Activated T-cell treated with anti-CD3 and anti-CD28 coated beads for 24 hours (primary cell): ENCODE measurements at places on chromosomes 13 and 19.

DNA sequence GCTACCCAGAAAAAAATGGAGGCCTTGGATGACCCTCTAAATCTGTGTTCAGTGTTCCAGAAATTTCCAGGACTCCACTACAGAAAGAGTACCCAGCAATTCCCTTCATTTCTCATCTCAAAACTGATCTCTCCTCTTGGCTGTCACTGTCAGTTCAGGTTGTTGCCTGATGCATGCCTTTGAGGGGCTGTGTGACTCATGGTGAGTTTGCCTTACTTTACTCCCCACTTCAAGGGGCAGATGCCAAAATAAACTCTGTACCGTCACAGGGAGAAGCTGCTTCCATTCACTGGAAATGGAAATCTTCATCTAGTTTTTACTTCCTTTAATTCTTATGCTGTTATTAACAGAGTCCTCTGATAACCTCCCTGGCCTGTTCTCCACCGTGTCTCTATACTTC lies 1075.0 kb downstream of the DIAPH3 start:
- DNase-seq = no peak

GRCh38 chr19:6685482-6685881 lies 15.5 kb upstream of the TNFSF14 start:
- no peak for DNase-seq

GRCh38 chr19:50694815-50695145 lies 24.8 kb downstream of the SHANK1 start:
- no peak for DNase-seq

- DNase-seq = no peak
These were observed 46.8 kb downstream of the KLF12 start for GRCh38 chr13:74087357-74087756.

DNA sequence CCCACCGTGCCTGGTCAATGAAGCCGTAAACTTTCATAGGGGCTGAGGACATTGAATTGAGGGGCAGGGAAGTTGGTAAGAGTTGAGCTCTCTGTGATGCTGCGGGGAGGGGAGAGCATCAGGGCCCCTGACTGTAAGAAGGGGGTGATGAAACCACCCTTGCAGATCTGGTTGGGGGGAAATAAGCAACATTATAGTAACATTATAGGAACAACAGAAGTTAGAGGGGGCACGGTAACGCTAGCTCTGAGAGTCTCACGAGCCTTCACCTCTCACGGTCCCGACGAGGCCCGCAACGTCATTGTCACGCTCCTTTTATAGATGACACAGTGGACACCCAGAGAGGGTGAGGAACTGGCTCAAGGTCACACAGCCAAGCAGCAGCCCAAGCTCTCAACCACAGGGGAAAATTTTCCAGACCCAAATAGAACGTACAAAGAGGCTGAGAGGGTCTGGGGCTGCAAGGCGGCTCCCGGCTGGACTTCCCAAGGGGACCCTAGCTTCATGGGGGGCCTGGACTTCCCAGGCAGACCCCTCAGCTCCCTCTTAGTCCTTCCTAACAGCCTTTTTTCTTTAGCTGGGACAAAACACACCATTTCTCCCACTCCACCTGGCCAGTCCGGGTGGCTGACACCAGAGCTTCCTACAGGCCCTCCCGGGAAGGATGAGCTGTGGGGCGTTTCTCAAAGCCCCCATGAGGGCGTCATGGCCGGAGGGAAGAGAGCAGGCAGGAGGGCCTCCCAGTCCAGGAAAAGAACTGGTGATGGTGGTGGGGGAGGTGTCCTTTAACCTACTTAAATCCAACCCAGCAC lies 4.1 kb downstream of the TLE5 start:
- no peak for DNase-seq

- no peak for DNase-seq
These were observed 449.3 kb downstream of the PCDH9 start for GRCh38 chr13:66780814-66781213.

- no peak for DNase-seq
These were observed 18.3 kb downstream of the NMRK2 start for GRCh38 chr19:3950871-3951861.

DNA sequence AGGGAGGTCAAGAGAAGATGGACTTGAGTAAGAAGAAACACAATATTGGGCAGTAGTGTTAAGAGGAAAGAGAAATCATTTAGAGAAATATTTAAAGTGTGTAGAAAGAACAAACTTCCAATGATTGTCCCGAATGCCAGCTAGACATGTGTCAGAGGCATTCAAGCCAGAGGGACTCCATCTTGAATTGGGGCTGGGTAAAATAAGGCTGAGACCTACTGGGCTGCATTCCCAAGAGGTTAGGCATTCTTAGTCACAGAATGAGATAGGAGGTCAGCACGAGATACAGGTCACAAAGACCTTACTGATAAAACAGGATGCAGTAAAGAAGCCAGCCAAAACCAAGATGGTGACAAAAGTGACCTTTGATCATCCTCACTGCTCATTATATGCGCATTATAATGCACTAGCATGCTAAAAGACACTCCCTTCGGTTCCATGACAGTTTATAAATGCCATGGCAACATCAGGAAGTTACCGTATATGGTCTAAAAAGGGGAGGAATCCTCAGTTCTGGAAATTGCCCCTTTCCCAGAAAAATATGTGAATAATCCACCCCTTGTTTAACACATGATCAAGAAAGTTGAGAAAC lies 127.0 kb upstream of the IPO5 start:
- no peak for DNase-seq

DNA sequence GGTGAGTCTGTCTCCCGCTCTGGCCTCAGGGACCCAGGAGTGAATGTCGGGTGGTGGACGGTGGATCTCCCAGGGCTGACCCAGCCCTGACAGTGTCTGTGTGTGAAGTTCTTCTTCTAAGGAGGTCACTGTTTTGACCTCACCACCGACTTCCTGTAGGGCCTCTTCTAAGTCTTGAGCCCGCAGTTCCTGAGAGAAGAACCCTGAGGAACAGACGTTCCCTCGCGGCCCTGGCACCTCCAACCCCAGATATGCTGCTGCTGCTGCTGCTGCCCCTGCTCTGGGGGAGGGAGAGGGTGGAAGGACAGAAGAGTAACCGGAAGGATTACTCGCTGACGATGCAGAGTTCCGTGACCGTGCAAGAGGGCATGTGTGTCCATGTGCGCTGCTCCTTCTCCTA lies at the start of gene SIGLEC7:
Gene SIGLEC7, plus strand, starts transcription at position 183 of the 400 bp plus-strand sequence. Its CDS starts 69 bp downstream, at position 252.
- no peak for DNase-seq

DNA sequence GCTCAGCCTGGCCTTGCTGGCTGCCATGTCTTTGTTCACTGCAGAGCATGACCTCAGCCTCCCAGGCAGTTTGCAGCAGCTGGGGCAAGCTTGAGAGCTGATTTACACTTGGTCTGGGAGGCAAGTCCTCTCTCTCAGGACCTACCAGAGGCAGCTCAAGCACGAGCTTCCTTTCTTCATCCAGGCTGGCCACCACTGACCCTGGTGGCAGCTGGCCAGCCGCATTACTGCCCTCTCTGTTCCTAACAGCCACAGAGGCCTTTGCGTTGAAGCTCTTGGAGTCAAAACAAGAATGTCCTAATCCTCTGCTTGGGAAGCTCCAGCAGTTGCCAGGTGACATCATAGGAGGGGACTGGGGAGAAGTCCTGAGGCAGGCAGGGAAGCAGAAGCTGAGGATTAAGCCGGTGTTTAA lies 85.7 kb downstream of the NUFIP1 start:
- DNase-seq = no peak

DNA sequence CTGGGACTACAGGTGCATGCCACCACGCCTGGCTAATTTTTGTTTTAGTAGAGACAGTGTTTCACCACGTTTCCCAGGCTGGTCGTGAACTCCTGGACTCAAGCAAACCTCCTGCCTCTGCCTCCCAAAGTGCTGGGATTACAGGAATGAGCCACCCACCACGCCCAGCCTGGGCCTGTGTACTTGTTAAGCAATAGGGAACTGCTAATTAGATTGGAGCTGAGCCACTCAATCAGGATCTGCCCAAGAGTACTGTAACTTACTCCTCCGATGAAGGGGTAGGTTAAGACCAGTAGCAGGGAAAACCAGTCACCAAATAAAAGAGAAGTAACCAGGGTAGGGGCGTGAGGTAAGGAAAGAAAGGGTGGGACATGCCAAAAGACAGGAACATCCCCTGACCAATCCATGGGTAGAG lies 2.3 kb downstream of the DDX39A start:
- no peak for DNase-seq

DNA sequence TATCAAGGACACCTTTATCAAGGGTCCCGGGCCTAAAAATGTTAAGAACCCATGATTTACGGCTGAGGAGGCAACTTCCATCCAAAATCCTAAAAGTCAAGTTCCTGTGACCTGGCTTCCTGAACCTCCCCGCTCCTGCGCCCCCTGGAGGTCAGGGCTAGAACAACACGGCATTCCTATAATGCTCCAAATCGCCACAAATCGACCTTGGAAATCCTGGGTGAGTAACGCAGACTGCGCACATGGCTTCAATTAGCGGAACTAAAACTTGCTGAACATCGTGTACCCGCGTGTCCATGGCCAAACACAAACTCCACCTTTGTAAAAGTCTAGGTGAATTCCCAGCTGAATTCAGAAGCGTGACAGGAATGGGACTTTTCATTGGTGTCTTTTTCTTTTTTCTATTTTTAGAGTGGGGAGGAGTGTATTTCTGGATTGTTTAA lies 4.3 kb upstream of the C5AR1 start:
- DNase-seq = peak; percentile 39

GRCh38 chr13:75790198-75790970 lies 154.3 kb downstream of the LMO7 start:
- DNase-seq = no peak

DNA sequence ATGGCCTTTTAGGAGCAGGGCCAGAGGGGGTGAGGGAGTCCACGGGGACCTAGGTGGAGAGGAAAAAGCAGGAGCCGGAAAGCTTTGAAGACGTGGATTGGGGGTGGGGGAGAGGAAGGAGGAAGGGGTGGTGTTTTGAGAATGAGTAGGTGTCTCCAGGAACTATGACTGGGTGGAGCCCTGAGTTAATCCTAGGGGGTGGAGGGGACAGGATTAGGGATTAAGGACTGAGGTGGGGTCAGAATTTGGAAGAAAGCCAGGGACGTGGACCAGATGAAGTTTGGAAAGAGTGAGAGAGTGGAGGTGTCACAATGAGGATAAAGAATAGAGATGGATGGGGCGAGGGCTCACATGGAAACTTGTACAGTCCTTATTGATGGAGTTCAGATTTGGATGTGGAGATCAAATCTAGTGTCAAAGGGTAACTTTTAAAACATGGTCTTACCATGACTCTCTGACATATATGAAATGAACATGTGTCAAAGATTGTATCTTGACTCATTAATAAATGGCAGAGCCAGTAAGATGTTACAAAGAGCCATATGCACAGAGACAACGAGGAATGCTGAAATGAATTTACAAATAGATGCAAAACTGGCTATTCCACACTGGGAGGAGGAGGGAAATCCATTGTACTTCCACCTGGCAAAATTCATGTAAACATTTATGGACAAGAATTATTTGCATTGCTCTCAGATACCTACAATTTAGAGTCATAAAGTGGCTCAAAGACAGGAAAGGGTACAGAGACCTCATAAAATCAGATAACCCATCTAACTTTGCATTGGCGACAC lies 1.7 kb upstream of the KLK13 start:
- no peak for DNase-seq

- peak; percentile 47 for DNase-seq
These were observed 2.0 kb upstream of the TMEM221 start for GRCh38 chr19:17450264-17451075.

GRCh38 chr13:104315606-104316005 lies 1249.4 kb upstream of the SLC10A2 start:
- DNase-seq = no peak

DNA sequence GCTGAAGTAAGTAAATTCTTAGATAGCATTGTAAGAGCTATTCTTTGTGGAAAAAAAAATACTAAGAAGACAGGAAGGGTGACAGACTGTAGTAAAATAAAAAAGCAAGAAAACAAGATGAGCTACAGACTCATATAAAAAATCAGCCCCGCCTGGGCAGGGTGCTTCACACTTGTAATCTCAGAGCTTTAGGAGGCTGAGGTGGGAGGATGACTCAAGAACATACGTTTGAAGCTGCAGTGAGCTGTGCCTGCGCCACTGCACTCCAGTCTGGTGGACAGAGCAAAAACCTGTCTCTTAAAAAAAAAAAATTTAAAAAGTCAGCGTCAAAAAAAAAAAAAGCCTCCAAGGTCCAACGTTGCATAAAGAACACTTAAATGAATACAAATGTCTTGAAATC lies 102.1 kb downstream of the VWA8 start:
- DNase-seq = no peak

DNA sequence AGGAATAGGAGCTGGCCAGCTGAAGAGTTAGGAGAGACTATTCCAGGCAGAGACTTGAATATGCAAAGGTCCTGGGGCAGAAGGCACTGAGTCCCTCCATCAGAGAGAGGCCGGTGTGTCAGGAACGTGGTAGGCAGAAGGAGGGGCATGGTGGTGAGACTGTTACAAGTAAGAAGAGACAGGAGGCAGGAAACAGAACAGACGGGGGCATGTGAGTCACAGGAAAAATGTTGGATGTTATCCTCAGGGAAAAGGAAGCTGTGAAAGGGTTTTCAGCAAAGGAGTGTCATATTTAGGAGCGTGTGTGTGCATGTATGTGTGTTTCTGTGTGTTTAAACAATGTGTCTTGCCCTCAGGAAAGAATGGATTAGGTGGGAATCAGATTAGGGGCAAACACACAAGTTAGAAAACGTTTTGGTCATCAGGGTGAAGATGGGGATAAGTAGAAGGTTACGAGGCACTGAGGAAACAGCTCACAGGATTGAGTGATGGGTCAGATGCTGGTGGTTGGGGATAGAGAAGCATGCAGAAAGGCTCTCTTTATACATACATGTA lies 1.1 kb downstream of the EDDM13 start:
- DNase-seq = no peak

DNA sequence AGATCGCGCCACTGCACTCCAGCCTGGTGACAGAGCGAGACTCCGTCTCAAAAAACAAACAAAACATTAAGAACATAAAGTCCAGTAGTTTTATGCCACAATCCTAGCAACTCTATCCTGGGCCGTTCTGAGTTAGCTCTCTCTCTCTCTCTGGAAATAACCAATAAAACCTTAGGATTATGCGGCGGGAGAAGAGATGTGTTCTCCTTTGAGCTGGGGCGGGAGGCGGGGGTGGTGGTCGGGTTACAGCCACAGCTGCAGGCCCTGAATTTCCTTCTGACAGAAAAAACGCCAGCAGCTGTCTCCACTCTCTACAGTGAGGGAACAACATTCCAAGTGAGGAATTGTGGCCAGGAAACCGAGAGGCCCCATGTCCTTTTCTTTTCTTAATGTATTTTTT lies 9.1 kb upstream of the PNMA8A start:
- DNase-seq = no peak

DNA sequence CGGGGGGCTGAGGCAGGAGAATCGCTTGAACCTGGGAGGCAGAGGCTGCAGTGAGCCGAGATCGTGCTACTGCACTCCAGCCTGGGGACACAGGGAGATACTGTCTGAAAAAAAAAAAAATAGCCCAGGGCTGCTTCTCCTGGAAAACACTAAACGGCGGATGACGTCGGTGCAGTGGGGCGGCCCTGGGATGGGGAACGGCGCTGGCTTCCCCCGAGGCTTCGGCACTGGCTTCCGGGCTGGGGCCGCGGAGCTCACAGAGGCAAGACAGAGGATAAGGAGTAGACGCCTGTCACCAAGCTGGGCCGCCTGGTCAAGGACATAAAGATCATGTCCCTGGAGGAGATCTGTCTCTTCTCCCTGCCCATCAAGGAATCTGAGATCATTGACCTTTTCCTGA lies 5.0 kb downstream of the PRSS57 start:
- DNase-seq = no peak

GRCh38 chr13:113900646-113901045 lies 36.8 kb upstream of the GAS6 start:
- no peak for DNase-seq

GRCh38 chr13:84985860-84986259 lies 813.4 kb downstream of the SLITRK6 start:
- no peak for DNase-seq
